ENCODE measurements at places on chromosomes 12 and 14.

DNA sequence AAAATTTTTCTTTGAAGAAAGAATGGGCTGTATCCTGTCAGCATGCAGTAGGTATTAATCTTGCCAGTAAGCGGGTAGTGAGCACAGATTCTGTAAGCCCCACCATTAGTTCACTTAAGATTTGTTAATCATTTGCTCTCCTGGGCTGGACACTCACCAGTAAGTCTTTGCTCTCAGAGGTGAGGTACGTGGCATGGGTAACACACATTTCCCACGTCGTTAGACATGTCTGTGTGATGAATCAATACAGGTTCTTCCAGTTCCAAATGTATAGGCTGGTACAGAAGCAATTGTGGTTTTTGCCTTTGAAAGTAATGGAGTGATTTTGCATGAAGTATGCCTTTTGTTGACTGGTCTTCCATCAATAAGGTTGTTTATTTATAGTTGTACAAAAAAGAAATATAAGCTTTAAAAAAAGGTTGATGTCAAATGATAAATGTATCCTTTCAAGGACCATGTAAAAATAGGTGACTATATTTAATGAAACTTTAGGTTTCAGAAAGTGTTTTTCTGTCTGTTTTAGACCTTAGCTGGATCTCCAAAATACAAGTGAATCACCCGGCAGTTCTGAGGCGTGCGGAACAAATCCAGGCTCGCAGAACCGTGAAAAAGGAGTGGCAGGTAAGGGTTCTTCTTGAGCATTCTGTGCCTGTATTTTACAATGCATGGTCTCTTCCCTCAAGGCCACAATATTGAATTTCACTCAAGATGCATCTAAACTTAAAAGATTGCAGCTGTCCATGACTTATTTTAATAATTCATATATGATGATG, 45.5 kb downstream of the DERA start:
- no peak for DNase-seq

DNA sequence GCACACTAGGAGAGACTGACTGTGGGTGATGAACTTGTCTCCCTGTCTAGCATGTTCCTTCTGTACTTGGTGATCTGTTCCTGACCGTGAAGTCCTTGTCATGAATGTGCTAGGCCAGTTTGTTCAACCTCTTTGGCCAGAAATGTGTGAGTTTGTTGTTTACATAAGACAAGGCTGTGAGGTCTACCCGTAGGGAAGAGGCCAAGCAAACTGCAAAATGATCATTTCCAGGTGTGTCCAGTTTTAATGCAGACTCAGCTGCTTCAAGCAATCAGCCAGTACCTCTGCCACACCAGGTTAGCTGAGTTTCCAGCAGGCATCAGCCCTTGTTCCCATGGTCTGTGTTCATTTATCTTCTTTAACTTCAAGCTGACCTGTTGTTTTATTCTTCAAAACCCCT, 440.2 kb downstream of the FUT8 start:
- DNase-seq, result no peak

- DNase-seq, result no peak
Measured at GRCh38 chr12:68591734-68592418, 18.8 kb upstream of the RAP1B start.

DNA sequence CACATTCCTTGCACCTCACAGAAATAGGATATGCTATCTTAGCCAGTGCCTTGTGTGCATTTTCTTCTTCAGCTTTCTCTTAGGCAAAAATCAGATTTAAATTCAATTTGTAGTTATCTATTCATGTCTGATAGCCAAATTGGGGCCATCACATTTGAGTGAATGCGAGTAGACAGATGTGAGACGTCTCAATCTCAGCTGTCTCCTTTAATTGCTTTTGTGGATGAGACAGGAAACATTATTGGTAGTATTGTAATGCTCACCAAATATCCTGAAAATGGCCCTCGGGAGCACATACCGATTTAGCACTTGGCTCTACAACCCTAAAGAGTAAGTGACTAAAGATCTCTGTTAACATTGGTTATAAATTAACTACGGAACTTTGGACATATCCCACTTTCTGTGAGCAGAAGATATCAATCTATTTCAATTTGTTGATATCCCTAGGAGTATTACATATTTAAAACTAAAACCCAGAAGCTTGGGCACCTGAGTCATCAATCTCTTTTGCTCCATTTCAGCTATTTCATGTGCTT, 1012.5 kb upstream of the TMEM132C start:
- no peak for DNase-seq

DNA sequence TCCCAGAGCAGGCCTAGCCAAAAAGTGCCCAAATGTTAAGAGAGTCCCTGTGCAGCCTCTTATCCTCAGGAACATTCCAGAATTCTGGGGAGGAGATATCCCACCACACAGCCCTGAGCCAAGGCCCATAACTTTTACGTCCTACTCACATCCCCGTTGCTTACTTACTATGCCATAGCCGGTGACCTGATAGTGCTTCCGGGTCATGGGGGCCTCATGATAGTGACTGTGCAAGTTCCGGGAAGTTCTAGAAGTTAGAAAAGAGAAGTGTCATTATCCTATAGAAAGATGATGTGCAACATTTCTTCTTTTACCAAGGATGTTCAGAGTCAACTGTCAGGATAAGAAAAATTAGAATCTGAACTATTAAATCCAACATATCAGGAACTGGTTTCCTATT, 15.6 kb upstream of the NGB start:
- no peak for DNase-seq

DNA sequence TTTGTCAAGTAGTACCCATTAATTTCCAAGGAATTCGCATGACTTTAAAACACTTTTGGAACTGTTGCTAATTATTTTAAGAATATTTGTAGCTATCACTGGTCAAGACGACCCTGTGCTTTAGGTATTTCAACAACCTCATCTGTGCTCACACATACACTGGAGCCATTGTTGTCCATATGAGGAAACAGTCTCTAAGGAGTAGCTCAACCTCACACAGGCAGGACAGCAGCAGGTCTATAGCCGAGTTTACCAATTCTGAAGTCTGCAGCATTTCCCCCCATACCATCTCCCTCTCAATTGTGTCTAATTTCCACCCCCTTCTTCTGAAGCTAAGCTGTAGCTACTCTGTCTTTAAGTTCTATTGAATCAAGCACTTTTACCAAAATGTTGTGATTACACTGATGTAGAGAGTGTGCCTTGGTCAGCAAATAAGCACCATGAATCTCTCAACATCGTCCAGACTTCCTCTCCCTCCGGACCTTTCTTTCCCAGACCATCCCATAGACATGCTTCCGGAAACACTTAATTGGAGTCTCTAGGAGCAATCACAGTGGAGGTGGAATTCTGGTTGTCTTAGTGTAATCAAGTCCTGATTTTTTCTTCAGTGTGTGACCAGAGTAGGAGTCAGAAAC, 48.5 kb upstream of the NUAK1 start:
- no peak for DNase-seq

DNA sequence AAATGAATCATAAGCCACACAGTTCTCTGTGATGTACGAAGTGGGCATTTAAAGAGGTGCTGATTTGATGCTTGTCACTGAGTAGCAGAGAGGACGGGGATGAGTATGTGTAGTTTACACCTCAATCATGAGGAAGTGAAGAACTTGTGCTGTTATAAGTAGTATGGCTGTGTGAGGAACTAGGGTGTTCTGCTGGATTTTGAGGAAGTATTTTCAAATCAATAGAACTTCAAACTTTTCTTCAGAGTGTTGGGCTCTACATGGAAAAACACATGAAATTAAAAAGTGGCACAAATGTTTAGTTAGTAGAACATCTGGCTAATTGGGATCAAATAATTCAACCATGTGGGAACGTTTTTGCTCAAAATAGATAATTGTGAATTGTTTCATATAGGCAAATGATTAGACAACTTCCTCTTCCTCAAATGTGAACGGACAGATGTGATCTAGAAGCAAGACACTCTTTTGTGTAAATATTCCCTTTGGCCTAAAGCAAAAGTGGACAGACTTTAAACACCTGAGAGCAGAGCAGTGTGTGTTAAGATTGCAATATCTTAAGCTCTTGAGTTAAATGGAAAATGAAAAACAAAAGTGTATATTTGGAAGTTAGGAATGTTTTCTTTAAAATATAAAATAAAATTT, 168.5 kb downstream of the NAV3 start:
- DNase-seq, result no peak

DNA sequence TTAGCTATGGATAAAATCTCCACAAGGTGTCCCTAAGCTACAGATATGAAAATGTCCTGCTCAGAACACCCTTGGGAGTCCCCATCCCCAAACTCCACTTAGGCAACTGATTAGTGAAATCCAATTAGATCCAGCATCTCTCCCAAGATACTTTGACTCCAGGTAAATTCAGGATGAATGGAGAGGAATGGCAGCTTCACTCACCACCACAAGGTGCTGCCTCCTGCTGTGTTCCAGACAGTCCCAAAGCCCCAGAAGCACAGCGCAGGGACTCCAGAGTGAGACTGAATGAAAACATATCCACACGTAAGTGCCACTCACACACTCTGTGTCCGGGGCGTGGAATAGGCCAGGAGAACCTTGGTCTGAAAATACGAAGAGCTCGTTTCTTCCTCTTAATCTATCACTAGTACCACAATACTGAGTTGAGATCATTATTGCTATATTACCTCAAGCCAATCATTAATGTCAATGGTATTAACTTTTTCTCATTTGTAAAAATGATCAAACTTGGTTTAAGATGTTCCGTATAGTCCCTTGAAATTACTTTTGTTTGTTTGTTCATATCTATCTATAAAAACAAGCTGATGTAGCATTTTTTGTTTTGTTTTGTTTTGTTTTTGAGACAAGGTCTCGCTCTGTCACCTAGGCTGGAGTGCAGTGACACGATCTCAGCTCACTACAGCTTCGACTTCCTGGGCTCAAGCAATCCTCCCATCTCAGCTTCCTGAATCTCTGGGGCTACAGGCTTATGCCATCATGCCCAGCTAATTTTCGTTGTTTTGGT, 70.0 kb upstream of the BICD1 start:
- no peak for DNase-seq

DNA sequence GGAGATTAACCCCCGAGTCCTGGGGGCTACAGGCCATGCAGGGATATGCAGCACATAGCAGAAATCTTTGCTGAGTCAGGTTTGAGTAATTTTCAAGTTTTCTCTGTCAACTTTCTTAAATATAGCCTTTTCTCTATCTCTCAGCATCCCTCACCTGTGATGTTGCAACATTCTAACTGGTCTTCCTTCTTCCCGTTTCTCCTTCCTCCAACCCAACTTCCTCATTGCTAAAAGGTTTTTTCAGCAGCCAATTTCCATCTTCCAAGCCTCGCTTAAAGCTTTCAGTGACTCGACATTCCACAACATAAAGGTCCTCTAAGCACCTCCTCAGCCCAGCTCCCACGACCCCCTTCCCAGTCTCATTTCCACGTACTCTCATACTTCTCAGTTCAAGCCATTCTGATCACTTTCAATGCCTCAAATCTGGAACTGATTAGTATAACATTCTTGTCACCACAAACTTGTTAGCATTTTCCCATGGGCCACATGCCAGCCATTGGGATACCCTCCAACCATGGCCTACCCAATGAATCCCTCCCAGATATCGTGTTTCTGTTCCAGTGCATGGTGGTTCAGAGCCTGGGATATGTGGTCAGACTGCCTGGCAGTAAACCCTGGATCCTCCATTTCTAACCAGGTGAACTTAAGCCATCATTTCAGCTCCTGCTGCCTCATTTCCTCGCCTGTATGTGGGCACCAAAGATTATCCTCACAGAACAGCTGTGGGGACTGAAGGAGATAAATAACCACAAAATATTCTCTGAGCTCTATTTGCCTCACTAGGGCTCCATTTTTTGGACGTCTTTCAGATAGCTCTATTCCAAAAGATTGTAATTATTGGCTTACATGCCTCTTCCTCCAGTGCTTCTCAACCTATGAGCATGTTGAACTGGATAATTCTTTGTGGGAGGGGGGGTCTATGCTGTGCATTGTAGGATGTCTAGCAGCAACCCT, 65.8 kb downstream of the KCNK10 start:
- DNase-seq, result no peak

- DNase-seq, result no peak
Measured at GRCh38 chr14:57845802-57846531, 19.9 kb downstream of the SLC35F4 start.

DNA sequence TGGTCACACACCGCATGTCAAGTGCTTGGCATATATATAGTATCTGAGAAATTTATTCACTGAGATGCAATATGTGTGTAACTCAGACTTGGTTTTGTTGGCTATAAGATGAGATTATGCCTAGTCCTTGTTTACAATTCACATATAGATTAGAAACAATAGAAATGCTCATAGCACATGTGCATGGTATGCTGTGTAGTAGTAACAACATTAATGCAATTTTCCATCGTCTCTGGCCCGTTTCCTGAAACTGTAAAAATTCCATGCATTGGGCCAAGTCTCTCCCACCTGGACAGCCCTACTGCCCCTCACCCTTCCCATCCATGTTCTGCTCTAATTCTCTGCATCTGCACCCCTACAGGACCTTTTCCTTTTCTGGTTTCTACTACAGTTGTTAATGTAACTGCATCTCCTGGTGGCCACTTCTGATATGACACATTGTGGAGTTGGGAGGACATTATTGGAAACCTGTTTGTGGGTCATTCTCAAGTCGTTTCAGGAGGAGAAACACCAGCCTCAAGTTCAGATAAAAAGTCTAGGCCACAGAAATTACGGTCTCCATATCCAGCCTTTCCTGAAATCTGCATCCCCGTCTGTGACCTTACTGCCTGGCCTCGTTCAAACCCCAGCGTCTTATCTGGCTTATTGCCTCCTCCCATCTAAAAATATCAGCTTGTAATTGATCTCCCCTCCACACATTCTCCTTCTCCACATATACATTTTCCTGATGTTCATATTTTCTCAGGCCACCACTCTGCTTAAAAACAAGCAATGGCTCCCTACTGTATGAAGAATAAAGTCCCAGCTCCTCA, 37.5 kb downstream of the EMP1 start:
- DNase-seq, result no peak

DNA sequence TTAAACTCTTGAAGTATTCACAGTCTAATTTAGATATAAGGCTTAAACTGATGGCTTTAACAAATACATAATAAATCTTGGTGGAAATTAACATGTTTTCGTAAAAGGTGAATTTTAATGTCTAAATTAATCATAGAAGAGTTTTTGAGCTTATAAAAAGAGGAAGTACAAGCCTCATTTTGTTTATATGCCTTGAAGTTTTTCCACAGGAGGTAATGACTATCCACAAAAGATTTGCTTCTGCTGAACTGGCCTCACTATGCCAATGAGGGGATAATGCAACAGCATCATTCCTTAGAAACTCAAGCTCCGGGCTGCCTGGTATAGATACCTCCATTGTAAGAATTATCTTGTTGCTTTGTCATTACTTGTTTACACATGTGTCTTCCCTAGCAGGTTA, 175.6 kb downstream of the DUSP6 start:
- DNase-seq, result no peak

DNA sequence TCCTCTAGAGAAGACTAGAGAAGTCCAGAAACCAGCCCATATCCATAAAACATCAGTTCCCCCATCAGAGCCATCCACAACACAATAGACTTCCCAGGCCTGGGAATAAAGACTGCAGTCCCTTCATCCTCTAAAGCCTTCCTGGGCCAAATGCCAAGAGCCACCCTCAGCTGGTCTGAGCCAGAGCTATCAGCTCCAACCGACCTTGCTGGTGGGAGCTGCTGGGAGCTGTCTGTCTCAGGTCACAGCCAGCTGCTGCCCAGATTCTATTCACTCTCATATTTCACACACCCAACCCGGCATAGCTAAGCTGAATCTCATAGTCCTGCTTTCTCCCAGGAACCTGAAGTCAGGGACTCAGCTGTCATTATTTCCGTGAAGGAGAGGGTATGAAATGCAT, 10.9 kb upstream of the TFCP2 start:
- DNase-seq, result no peak

- no peak for DNase-seq
Measured at GRCh38 chr12:10936506-10936905, 2.6 kb downstream of the TAS2R14 start.
